ENCODE measurements at places on chromosomes 1 and 21.

DNA sequence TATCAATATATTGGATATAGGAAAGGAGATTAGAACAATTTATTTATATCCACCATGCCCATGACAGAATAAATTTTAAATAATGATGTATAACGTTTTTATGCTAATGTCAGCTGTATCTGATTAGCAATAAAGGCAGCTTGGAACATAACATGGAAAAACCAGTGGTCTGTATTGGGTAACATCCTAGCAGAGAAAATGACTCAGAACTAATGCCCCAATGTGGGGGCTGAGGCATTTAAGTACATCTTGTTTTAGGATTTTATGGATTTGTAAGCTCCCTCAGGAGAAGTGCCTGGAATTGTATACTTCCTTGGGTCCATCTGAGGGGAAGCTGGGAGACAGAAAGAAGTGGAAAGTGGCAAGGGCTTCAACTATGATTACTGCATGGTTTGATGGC, 82.3 kb downstream of the HMCN1 start:
- H3K4me1 ChIP-seq: no peaks in the 10 kb centered on the region
- no peak overlapping the region for H3K27ac ChIP-seq
- H3K4me3 ChIP-seq: no peak overlapping the region
- H3K27me3 ChIP-seq: no peaks in the 10 kb centered on the region

DNA sequence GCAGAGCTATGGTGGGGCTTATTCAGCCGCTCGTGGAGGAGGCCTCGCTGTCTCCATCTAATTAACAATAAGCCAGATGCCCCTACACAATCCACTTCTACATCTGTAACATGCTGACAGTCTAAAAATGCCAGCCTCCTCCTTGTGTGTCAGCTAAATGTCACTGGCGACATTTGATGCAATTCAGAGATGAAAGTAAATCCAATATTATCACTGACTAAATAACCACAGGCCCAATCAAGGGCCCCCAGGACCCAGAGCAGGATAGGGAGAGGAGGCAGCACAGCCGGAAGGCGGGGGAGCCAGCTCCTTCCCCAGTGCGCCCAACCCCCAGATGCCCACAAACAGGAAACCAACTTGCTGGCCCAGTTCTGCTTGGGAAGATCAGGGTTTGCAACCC, 76.6 kb downstream of the DMRTA2 start:
- no peak for DNase-seq
- no peak overlapping the region for H3K4me3 ChIP-seq
- H3K36me3 ChIP-seq: no peaks in the 10 kb centered on the region
- no peaks in the 10 kb centered on the region for H3K4me1 ChIP-seq
- H3K27me3 ChIP-seq: no peaks in the 10 kb centered on the region

DNA sequence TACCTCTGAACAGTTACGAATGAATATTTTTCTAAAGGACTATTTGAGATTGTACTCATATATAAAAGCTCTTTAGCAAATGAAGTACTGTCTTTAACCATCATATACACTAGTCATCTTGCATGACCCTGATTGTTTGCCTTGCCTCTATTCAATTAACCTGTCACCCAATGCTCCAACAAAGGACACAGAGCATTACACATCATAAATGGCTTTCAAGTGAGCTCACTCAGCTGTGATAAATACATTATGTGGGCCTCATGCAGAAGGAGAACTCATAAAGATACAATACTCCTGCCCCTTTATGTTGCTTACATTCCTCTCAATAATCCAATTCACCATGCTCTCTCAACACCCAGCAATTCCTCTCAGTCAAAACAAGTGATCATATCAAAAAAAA, 993.0 kb upstream of the PRMT6 start:
- no peak for DNase-seq
- no peaks in the 10 kb centered on the region for H3K27me3 ChIP-seq
- H3K36me3 ChIP-seq: no peaks in the 10 kb centered on the region
- H3K4me3 ChIP-seq: no peak overlapping the region
- H3K27ac ChIP-seq: no peak overlapping the region

- no peak overlapping the region for H3K4me3 ChIP-seq
- no peaks in the 10 kb centered on the region for H3K36me3 ChIP-seq
- H3K27ac ChIP-seq: no peak overlapping the region
- H3K4me1 ChIP-seq: no peaks in the 10 kb centered on the region
Observed at GRCh38 chr1:6842301-6842700, 57.0 kb downstream of the CAMTA1 start.

DNA sequence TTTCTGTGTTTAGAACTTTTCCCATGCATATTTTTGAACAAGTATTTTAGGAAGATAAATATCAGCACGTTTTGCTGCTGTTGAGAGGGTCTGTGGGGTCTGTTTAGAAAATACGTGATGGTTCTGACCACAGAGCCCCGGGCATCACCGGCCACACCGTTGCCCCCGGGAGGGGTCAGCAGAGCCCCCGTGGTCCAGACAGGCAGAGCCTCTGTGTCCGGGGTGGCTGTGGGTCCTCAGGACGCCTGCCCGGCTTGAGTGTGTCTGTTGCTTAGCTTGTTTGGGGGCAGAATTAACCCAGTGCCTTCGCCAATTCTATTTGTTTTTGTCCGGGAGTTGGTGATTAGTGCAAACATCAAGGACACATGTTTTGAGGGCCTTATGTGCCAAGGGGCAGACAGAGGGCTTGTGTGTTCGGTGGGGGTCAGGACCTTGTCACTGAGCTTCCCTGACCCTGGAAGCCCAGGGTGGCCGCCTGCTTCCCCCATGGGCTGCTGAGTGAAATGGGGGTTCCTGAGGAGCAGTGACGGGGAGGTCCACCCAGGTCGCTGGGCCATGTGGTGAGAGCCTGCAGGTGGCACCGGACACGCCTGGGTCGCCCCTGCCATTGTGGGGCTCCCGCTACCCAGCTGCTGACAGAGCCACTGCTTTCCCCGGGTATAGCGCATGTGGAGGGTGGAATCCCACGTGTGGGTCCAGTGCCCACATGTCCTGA, 122.2 kb downstream of the SIK1 start:
- H3K27ac ChIP-seq: no peak overlapping the region
- DNase-seq: no peak
- H3K27me3 ChIP-seq: no peaks in the 10 kb centered on the region
- no peak overlapping the region for H3K4me3 ChIP-seq
- H3K36me3 ChIP-seq: no peaks in the 10 kb centered on the region

All from tibial nerve (tissue), 4 donors.